Central memory CD8-positive, alpha-beta T cell (primary cell): ENCODE measurements at places on chromosomes 7 and 10.
A peak's percentile ranks its signal among the peaks of the same experiment; 100 is the strongest.

GRCh38 chr7:34138483-34138882 is 233.1 kb downstream of the BMPER start:
- peaks cover 6% of the 10 kb centered on the region for H3K27me3 ChIP-seq
- no peaks in the 10 kb centered on the region for H3K4me1 ChIP-seq
- DNase-seq: no peak
- H3K27ac ChIP-seq: no peak overlapping the region

- H3K27me3 ChIP-seq: peaks cover 40% of the 10 kb centered on the region
- no peak overlapping the region for H3K27ac ChIP-seq
- H3K4me1 ChIP-seq: no peaks in the 10 kb centered on the region
- no peak overlapping the region for H3K4me3 ChIP-seq
- DNase-seq: no peak
- peaks cover 2% of the 10 kb centered on the region for H3K36me3 ChIP-seq
Observed at GRCh38 chr7:130804220-130804619, 70.2 kb upstream of the KLF14 start.

- no peaks in the 10 kb centered on the region for H3K36me3 ChIP-seq
- no peak for DNase-seq
- H3K4me3 ChIP-seq: no peak overlapping the region
- H3K27me3 ChIP-seq: peaks cover 27% of the 10 kb centered on the region
- H3K27ac ChIP-seq: peak overlapping the region; percentile 33
Observed at GRCh38 chr10:119705434-119705831, 20.4 kb upstream of the INPP5F start.

GRCh38 chr10:642186-642890 is 47.1 kb downstream of the DIP2C start:
- H3K4me3 ChIP-seq: no peak overlapping the region
- no peak for DNase-seq
- H3K27me3 ChIP-seq: peaks cover 9% of the 10 kb centered on the region
- no peaks in the 10 kb centered on the region for H3K36me3 ChIP-seq
- H3K4me1 ChIP-seq: no peaks in the 10 kb centered on the region

DNA sequence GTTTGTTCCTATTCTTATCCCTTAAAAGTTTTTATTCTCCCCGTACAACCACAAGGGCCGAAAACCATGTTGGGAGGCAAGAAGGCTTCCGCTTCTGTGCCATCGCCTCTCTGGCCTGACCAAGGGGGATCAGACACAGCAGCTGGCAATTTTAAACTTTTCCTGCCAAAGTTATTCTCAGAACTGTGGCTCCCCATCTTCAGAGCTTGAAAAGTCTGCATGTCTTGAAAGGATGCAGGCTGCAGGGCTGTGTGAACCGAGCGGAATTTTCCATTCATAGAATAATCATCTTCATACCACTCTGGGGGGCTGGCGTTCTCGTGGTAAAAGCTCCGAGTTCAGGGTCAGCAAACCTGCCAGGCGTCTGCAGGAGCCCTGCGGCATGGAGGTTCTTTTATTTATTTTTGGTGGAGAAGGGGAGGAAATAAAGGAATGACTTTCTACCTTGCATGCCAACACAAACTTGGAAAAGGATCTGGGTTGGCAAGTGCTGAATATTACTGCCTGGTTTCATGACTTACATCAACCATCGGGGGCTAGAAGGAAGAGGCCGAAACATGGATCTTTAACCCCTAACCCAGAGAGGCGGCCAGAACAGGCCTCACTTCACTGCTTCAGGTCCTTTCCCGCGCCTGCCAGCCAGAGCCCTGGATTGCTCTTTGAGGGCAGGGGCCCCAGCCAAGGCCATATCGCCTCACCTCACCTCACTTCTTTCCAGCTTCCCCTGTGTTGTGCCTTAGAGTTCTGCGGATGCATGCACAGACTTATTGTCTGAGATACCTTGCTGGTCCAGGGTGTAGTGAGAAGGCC is 3.0 kb upstream of the NANOS1 start:
- no peak overlapping the region for H3K27ac ChIP-seq
- peaks cover 5% of the 10 kb centered on the region for H3K36me3 ChIP-seq
- H3K4me1 ChIP-seq: peaks cover 6% of the 10 kb centered on the region
- no peak overlapping the region for H3K4me3 ChIP-seq

DNA sequence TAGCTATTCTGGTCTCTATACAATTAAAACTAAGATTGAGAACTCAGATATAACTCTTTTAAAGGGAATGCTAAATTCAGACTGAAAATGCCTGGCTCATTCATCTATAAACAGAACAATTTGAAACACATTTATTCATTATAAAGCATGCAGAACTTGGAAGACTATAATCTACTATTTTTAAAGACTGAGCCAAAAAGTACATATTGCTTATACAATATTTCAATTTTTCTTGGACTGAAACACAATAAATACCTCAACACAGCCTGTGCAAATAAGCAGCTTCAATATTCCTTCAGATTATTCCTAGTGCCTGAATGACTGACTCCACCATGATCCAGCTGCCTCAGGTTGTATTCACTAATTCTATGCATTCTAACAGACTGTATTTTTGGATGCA is 15.5 kb upstream of the PHYH start:
- H3K4me1 ChIP-seq: no peaks in the 10 kb centered on the region
- no peaks in the 10 kb centered on the region for H3K27me3 ChIP-seq
- H3K36me3 ChIP-seq: peaks cover 9% of the 10 kb centered on the region
- peak overlapping the region; percentile 49 for H3K27ac ChIP-seq
- H3K4me3 ChIP-seq: no peak overlapping the region

GRCh38 chr10:113056441-113057021 is 106.5 kb downstream of the TCF7L2 start:
- peaks cover 7% of the 10 kb centered on the region for H3K4me1 ChIP-seq
- no peak for DNase-seq
- no peaks in the 10 kb centered on the region for H3K36me3 ChIP-seq

- H3K36me3 ChIP-seq: peaks cover 1% of the 10 kb centered on the region
- DNase-seq: no peak
- peaks cover 25% of the 10 kb centered on the region for H3K27me3 ChIP-seq
- H3K27ac ChIP-seq: no peak overlapping the region
- no peaks in the 10 kb centered on the region for H3K4me1 ChIP-seq
Observed at GRCh38 chr7:17559388-17559787, 260.9 kb downstream of the AHR start.

DNA sequence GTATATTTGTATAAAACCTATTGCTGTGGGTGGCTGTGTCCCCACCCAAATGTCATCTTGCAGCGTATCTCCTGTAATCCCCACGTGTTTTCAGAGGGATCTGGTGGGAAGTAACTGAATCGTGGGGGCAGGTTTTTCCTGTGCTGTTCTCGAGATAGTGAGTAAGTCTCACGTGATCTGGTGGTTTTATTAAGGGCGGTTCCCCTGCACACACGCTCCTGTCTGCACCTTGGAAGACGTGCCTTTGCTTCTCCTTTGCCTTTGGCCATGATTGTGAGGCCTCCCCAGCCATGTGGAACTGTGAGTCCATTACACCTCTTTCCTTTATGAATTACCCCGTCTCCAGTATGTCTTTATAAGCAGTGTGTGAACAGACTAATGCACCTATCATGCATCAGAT is 97.6 kb downstream of the DYNC2I1 start:
- peaks cover 13% of the 10 kb centered on the region for H3K4me1 ChIP-seq
- DNase-seq: no peak
- H3K27me3 ChIP-seq: peaks cover 12% of the 10 kb centered on the region
- no peak overlapping the region for H3K27ac ChIP-seq

DNA sequence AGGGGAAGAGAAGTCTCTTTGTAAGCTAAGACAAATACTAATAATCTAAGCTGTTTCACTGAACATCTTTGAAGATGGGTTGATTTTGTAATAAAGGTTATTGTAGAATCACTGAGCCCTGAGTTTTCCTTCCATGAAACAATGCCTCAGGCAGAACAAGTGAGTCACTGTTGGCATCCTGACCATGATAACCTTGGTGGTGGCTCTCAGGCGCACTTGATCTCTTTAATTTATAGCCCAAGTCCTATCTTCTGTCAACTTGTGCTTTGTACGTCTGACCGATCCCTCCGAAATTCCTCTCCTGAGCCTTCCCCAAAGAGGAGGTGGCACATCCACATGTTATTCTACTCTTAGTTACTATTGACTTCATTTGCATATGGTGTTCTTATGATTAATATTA is 812.9 kb downstream of the REEP3 start:
- H3K4me3 ChIP-seq: no peak overlapping the region
- H3K27me3 ChIP-seq: no peaks in the 10 kb centered on the region
- H3K27ac ChIP-seq: no peak overlapping the region
- H3K4me1 ChIP-seq: no peaks in the 10 kb centered on the region

- H3K4me3 ChIP-seq: no peak overlapping the region
- H3K27ac ChIP-seq: no peak overlapping the region
- peaks cover 10% of the 10 kb centered on the region for H3K4me1 ChIP-seq
- peaks cover 39% of the 10 kb centered on the region for H3K27me3 ChIP-seq
- H3K36me3 ChIP-seq: no peaks in the 10 kb centered on the region
- DNase-seq: no peak
Observed at GRCh38 chr7:101201695-101202602, 1.1 kb upstream of the MOGAT3 start.

DNA sequence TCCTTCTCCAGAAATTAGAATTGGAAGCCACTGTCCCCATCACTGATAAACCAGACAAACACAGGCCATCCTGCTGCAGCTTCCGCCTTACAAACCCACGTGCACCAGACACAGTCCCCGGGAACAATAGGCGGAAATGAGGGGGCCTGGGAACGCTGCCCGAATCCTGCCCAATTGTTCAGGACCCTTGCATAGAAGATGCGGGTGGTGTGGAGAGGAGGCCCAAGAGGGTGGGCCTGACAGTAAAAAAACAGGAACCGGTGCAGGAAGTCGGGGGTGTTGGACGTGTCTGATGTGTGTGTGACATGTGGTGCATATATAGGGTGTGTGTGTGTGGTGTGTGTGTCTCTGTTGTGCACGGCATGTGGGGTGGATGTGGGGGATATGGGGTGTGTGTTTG is 26.5 kb upstream of the CHST15 start:
- no peak overlapping the region for H3K27ac ChIP-seq
- no peak for DNase-seq
- no peak overlapping the region for H3K4me3 ChIP-seq
- H3K36me3 ChIP-seq: no peaks in the 10 kb centered on the region
- H3K4me1 ChIP-seq: no peaks in the 10 kb centered on the region

- peak overlapping the region; percentile 97 for H3K4me3 ChIP-seq
- no peaks in the 10 kb centered on the region for H3K27me3 ChIP-seq
- DNase-seq: peak; percentile 35
- H3K4me1 ChIP-seq: peaks cover 82% of the 10 kb centered on the region
Observed at GRCh38 chr7:150451097-150451793, 815 bp downstream of the GIMAP8 start.

GRCh38 chr10:10394933-10395658 is 622.6 kb upstream of the CELF2 start:
- H3K27ac ChIP-seq: no peak overlapping the region
- no peaks in the 10 kb centered on the region for H3K27me3 ChIP-seq
- DNase-seq: no peak
- H3K4me3 ChIP-seq: no peak overlapping the region

DNA sequence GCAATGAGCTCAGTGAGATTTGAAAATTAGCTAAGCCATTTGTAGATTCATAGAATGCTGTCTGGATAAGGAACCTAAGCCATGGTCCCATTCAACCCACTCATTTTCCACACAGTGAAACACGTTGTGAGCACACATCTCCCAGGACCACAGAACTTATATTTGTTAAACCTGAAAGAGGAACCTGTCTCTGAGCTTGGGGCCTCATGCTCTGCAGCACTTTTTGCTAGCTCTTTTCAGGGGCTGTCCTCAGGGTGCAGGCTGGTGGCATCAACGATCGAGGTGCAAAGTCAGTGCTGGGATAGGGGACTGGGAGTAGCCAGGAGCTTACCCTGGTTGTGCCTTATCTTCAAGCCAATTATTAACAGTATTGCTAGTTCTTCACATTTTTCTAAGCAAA is 11.9 kb downstream of the HECW1 start:
- no peak for DNase-seq
- no peak overlapping the region for H3K27ac ChIP-seq
- no peaks in the 10 kb centered on the region for H3K36me3 ChIP-seq
- no peak overlapping the region for H3K4me3 ChIP-seq
- H3K4me1 ChIP-seq: no peaks in the 10 kb centered on the region

GRCh38 chr10:49534670-49535381 is 4.1 kb downstream of the ERCC6 start:
- H3K27me3 ChIP-seq: no peaks in the 10 kb centered on the region
- H3K4me1 ChIP-seq: peaks cover 64% of the 10 kb centered on the region
- peak overlapping the region; percentile 33 for H3K27ac ChIP-seq
- H3K4me3 ChIP-seq: no peak overlapping the region
- peaks cover 24% of the 10 kb centered on the region for H3K36me3 ChIP-seq

DNA sequence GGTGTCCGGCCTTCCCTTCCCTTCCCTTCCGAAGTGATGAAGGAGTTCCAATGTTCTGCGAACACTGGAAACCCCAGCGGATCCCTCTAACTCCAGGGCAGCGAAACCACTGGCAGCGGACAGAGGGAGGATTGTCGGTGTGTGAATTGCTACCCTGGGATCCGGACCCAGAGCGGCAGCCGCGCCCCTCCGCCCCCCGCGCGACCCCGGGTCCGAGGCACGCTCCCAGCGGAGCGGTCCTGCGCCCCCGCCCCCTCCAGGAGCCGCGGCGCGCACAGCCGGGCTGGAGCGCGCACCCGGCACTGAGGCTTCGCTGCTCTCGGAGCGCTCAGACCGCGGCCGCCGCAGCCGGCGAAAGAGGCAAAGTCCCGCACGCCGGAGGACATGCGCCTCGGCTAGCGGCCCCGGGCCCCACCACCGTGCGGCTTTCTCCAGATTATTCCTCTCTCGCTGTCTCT is at the start of gene PTPRZ1:
TSS of gene PTPRZ1 (plus strand) at position 331 of the 458 bp plus-strand sequence. CDS start 339 bp downstream, outside the sequence.
- no peak within 1 kb of the TSS for H3K27ac ChIP-seq
- H3K4me1 ChIP-seq: peaks cover 6% of the 10 kb centered on the region
- H3K36me3 ChIP-seq: no peaks in the 10 kb centered on the region
- no peak within 1 kb of the TSS for H3K4me3 ChIP-seq

DNA sequence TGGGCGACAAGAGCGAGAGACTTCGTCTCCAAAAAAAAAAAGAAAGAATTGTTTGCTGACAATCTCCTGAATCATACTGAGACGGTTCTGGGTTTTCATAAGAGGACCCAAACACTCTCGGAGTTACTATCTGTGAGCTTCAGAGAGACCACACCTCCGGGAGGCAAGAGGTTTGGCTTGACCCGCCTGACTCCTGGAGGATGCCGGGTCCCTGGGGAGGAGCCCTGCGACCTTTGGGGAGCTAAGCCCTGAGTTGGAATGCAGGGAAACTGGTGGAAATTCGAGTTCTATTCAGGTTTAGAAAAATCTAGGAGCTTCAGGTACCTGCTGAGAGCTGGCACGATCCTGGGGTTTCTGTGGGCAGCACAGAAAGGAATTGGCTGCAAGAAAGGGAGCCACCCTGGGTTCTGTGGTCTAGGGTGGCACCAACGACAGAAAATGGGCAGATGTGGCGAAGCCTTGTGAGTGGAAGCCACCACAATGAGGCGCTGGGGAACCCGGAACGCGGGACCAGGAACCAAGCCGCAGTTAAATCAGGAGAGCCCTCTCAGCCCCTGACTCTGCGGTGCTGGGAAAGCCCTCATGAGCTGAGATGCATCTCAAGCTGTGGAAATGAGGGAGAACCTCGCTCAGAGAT is 21.9 kb upstream of the GATAD1 start:
- H3K4me3 ChIP-seq: no peak overlapping the region
- H3K27me3 ChIP-seq: no peaks in the 10 kb centered on the region
- H3K36me3 ChIP-seq: peaks cover 1% of the 10 kb centered on the region
- H3K4me1 ChIP-seq: peaks cover 5% of the 10 kb centered on the region
